ENCODE measurements at places on chromosomes 7 and 10.
A peak's percentile ranks its signal among the peaks of the same experiment; 100 is the strongest.

DNA sequence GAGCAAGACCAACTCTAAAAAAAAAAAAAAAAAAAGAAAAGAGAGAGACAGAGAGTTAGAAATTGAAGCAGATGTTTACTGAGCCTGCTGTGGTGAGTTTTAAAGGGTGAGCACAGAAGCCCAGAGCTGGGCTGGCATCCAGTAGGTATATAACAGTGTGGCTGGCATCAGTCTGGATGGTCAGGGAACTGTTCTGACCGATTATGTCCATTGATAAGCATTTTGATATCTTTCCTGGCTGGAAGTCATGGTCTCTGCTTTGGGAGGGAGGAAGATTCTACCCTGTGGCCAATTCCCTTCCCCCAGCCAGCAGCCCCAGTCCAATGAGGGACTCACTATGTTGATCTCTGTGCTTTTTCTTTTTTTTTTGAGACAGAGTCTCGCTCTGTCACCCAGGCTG lies 65.2 kb upstream of the PODXL start:
- no peak for DNase-seq

GRCh38 chr10:10138685-10139084 lies 879.0 kb upstream of the CELF2 start:
- DNase-seq = no peak

- no peak for DNase-seq
Measured at GRCh38 chr10:85862771-85863170, 503.8 kb downstream of the GRID1 start.

- DNase-seq = no peak
Measured at GRCh38 chr7:8291397-8292141, 29.6 kb upstream of the ICA1 start.

GRCh38 chr7:78176171-78176570 lies 377.6 kb downstream of the PHTF2 start:
- DNase-seq = no peak

GRCh38 chr10:96556003-96556402 lies 30.8 kb downstream of the TM9SF3 start:
- DNase-seq = no peak

DNA sequence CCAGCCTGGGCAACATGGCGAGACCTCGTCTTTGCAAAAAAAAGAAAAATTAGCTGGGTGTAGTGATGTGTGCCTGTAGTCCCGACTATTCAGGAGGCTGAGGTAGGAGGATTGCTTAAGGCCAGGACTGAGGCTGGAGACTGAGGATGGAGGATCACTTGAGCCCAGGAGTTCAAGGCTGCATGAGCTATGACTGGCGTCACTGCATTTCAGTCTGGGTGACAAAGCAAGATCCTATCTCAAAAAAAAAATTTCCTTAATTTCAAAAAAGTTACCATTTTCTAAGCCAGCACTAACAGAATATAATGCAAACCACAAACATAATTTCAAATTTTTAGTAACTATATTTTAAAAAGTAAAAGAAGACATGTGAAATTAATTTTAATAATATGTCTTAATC lies 13.4 kb upstream of the SRGN start:
- DNase-seq = no peak

DNA sequence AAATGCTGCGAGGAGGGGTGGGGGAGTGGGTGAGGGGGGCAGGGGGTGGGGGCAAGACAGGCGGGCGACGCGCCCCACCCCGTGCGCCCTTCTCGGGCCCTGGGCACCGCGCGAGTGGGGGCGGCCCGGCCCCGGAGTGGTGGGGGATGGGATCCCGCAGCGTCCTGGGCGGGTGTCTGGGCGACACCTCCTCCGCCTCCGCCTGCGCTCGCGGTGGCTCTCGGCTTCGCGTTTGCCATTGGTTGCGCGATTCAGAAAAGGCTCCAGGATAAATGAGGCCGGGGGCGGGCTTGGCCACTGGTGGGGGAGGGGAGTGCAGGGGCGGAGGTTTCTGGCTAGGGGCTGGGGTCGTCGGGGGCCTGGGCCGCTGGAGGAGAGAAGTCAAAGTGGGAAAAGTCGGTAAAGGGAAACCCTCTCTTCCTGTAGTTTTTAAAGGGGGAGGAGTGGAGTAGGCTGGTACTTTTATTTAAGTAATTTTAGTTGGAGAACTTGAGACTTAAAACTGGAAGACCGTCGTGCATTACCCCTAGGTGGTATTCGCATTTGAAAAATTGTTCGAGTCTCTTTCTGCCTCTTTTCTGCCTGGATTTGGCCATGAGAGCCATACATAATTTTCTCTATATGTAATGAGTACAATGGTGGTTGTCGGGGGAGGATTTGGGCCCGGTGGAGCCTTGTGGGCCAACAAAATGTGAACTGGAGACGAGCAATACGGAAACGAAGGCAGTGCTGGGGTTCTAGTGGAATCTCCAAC lies 992 bp upstream of the IGF2BP3 start:
- no peak for DNase-seq

DNA sequence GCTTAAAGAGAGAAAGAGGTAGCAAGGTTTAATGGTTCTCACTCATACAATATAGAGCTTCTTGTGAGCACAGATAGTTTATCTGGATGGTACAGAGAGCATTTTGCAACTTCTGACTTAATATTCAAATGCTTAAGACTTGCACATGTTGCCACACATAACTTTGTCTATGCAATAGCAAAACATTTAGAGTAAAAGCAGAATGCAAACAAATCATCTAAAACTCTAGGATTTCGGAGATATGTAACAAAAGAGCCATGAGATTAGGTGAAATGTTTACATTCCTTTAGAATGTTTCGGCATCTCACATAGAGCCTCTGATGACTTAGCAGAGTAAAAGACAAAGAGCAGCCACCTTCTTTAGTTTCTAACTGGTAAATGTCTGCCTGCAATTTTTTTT lies 717.1 kb upstream of the LRRN3 start:
- DNase-seq = no peak

- no peak for DNase-seq
Measured at GRCh38 chr7:113100121-113100603, 13.5 kb upstream of the GPR85 start.

- DNase-seq = no peak
Measured at GRCh38 chr10:63071145-63071544, 62.0 kb upstream of the NRBF2 start.

DNA sequence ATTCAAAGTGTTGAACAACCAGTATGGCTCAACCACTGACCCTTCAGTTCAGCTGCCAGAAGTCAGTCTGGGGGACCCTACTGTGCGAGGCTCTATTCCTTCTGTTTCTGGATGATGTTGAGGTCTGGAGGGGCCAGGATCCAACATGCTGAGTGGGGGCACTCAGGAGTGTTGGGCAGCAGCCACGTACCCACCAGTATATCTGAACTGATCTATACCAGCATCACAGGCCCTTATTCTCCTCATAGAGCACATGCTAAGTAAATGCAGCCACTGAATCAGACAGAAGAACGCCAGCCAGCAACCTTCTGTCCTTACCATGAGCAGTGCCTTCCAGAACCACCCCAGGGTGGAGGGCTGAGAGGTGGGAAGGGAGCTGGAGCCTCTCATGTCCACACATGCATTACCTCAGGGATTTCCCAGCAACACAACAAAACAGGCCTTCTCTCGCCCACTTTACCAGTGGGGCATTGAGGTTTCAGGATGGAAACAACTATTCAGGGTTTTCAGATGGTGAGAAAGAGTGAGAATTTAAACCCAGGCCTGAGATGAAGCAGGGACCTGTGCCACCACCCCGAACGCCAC lies 6.8 kb upstream of the MSMB start:
- DNase-seq = no peak

- DNase-seq = no peak
Measured at GRCh38 chr7:74387606-74388005, 66.1 kb upstream of the GTF2IRD1 start.

GRCh38 chr10:6619660-6620059 lies 39.6 kb upstream of the PRKCQ start:
- no peak for DNase-seq

- no peak for DNase-seq
Measured at GRCh38 chr7:130147710-130148325, 57.4 kb downstream of the TMEM209 start.

DNA sequence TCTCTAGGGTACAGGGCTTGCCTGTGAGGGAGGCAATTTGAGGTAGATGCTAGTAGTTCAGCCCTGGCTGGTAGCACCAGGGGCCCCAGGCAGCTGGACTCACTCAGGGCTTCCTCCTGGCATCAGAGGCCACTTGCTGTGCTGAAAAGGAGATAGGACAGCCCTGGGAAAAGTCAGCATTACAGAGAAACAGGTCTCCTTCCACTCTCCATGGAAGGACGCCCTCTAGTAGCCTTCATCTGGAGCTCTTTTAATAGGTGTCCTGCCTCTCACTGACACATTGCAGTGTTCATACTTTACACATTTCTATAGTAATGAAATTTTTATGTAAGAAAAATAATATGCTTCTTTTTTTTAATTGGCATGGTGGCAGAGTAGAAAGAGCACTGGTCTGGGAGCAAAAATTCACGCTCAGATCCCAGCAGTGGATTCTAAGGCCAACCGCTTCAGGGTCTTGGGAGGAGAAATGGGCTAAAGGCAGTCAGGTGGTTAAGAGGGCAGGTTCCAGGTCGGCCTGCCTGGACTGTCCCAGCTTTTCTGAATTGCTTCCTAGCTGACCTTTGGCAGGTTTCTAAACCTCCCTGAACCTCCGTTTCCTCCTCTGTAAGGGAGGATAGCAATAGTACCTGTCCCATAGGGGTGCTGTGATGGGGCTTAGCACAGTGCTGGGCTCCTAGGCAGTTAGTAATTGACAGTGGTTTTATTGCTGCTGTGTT lies 35.8 kb downstream of the AIFM2 start:
- no peak for DNase-seq

GRCh38 chr10:114811862-114812261 lies 9.7 kb upstream of the FHIP2A start:
- DNase-seq = no peak

GRCh38 chr7:147485660-147486210 lies 1104.8 kb upstream of the C7orf33 start:
- no peak for DNase-seq

DNA sequence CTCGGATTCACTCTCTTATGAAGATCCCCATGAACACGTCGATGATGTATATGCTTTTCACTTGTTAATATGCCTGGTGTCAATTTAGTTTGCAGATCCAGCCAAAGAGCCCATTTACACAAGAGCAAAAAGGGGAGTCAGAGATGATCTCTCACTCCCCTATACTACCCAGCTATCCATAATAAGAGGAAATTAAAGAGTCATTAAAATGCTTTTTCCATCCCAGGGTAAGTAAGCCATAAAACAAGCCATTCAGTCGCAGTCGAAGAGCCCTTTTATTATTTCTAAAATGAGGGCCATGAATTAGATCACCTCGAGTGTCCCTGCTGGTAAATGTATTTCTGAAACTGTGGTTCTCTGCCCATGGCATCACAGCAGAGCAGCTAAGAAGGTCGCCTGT lies 41.2 kb downstream of the CHCHD3 start:
- no peak for DNase-seq

- no peak for DNase-seq
Measured at GRCh38 chr10:128721963-128722445, 595.8 kb upstream of the MKI67 start.

- no peak for DNase-seq
Measured at GRCh38 chr7:95105627-95106026, 198.2 kb downstream of the PPP1R9A start.

DNA sequence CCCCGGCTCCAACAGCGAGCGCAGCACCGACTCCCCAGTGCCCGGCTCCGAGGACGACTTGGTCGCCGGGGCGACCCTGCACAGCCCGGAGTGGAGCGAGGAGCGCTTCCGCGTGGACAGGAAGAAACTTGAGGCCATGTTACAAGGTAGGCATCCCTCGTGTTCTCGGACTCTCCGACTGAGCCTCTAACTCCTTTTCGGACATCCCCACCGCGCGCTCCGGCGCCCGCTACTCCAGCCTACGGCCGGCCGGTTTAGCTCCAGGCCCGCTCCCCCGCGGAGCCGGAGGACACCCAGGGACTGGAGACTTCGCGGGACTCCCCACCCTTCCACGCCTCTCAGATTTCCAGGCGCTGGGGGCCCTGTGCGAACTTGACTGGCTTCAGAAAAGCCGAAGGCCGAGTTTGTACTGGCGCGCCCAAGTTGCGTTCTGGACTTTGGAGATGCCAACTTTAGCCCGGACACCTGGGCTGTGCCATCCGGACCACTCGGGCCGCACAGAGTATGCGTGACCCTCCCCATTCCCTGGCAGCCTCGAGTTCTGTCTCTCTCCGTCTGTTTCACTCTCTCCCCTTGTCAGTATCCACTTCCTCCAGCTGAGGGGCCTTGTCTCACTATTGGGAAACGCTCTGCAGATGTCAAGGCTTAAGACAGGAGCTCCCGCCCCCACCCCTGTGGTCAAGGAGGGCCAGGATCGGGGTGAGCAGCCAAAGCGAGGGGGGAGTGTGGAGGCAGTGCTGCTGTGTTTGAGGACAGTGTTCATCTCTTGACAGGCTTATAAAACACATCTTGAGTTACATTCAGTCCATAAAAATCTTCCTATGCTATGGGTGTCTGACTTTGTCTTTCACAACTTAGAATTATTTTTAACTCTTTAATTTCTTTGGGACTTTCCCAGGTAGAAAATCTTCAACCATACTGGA lies 777 bp downstream of the BICC1 start:
- DNase-seq = peak; percentile 75

GRCh38 chr10:30917789-30918188 lies 113.9 kb downstream of the ZNF438 start:
- DNase-seq = no peak
